ENCODE measurements at places on chromosomes 3 and 15.

- DNase-seq = no peak
These were observed 5.0 kb downstream of the RARB start for GRCh38 chr3:25433106-25433505.

GRCh38 chr15:77658304-77658703, 25.6 kb upstream of the LINGO1 start:
- DNase-seq = no peak

DNA sequence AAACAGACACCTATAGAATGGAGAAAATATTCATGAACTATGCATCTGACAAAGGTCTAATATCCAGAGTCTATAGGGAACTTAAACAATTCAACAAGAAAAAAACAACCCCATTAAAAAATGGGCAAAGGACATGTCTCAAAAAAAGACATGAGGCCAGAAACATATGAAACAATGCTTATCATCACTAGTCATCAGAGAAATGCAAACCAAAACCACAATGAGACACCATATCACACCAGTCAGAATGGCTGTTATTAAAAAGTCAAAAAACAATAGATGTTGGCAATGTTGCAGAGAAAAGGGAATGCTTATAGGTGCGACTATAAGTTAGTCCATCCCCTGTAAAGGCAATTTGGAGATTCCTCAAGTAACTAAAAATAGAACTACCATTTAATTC, 11.4 kb upstream of the HDGFL3 start:
- DNase-seq = no peak

GRCh38 chr3:182241766-182242488, 530.2 kb downstream of the SOX2 start:
- DNase-seq = no peak

DNA sequence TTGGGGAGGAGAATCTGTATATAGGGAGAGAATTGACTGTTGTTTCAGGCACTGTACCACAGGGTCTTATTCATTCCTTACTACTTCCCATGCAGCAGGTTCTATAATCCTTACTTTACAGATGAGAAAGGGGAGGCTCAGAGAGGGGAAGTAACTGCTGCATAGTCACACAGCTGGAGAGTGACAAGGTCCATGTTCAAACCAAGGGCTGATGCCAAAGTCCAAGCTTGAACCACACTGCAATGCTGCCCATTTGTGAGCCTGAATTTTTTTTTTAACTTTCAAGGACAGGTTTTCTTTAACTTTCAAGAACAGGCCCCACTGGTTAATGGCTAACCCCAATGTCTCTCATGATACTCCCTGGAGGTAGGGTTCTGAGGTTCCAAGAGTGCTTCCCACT, 26.2 kb downstream of the RBP2 start:
- DNase-seq = no peak

GRCh38 chr3:13308380-13308801, 111.7 kb downstream of the NUP210 start:
- no peak for DNase-seq

GRCh38 chr15:63872759-63873510, 39.2 kb upstream of the HERC1 start:
- no peak for DNase-seq

GRCh38 chr15:69719527-69720240, 267.1 kb downstream of the RPLP1 start:
- DNase-seq = peak; percentile 48

DNA sequence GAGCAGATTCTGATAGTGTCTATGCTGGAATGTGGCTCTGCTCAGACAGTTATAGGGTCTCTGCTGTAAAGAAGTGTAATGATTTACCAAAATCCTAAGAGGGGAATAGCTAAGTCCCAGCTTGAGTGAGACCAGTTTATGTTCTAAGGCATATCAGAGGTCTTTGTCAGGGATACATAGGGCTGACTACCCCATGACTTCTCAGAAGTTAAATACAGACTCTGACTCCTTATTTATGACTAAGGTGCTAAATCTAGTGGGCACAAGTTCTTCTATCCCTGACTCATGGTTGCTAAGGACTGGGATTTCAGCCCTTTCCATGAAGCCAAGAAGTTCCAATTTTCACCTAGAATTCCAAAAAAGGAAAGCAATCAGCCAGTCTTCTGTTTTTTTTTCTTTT, 192.6 kb upstream of the POU1F1 start:
- no peak for DNase-seq

DNA sequence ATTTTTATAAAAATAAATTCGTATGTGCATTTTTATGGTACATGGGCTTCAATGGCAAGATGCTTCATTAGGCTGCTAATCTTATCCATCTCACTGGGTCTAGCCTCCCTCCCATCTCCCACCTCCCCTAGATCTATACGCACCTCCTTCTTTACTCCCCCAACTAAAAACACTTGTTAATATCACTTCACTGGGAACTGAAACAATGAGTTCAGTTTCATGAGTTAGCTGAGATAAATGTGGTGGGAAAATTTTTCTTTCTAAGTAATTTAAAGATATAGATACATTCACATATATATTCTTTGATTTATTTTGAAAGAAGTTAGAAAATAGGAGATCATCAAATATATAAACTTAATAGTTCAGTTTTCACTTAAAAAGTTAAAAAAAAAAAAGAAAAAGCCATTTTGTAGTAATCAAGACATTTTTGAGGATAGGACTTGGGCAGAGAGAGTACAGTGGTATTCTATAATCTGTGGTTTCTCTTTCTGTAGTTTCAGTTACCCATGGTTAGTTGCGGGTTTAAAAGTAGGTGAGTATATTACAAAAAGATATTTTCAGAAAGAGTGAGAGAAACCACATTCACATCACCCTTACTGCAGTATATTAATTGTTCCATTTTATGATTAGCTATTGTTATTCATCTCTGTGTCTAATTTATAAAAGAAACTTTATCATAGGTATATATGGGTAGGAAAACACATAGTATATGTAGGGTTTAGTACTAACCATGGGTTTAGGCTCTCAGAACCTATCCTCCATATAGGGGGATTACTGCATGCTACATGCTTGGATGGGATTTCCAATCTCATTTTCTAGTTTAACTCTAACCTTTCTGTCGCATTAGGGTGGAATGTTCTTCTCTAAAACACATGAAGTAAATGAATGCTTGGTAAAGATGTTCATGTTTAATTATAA, 316.0 kb upstream of the CBLB start:
- DNase-seq = no peak

GRCh38 chr15:58247855-58248842, 110.0 kb downstream of the AQP9 start:
- DNase-seq = no peak

DNA sequence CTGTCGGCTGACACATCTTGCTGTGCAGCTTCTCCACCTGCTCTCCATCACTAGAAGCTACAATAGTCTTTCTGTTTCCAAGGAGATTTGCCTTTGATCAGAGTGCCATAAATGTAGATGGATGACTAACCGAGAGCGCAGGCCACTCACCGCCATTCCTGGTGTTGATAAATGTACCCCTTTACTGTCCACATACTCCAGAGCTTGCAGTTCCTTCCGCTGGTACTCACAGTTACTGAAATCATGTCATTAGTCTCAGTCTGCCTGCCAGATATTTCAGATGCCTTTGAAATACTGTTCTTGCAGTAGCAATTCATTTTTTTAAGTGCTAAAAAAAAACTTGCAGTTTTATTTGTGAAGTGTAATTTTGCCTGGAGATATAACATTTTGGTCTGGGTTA, 72.3 kb downstream of the BLM start:
- DNase-seq = no peak

- no peak for DNase-seq
These were observed 225.2 kb upstream of the PRICKLE2 start for GRCh38 chr3:64450396-64450956.

- no peak for DNase-seq
These were observed 3.9 kb downstream of the UNC13C start for GRCh38 chr15:53982071-53982680.

GRCh38 chr3:4001976-4002375, 202.7 kb downstream of the LRRN1 start:
- DNase-seq = no peak

- DNase-seq = no peak
These were observed 6.1 kb downstream of the ERICH6 start for GRCh38 chr3:150697646-150698045.

DNA sequence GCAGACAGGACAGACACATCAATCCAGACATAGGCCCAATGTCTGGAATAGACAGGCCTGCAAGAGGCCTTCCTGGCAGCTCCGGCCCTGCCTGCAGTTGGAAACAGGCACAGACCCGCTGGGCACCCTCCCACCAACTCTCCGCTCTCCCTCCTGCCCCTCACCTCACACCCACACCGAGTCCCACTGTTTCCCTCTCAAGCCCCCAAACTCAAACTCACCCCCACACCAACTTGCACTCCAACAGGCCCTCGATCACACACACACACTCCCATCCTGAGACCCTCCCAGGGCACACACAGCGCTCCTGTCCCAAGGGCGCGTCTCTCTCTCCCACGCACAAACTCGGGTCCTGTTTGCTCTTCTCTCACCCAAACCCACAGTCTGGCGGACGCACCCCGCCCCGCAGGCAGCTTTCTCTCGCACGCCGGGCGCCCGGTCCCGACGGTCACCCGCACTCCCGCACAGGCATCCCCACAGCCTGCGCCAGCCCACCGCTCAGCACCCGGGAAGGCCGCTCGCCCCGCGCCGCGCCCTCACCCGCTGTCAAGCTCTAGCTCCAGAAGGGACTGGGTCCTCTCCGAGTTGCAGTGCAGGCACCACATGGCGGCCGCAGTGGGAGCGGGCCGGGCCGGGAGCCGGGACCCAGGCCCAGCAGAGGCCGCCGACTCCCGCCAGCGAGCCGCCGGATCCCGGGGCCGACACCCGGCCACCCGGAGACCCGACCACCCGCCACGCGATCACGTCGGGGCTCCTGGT, 106.2 kb downstream of the IQSEC1 start:
- no peak for DNase-seq

- no peak for DNase-seq
These were observed 40.3 kb downstream of the THRB start for GRCh38 chr3:24454393-24454792.

DNA sequence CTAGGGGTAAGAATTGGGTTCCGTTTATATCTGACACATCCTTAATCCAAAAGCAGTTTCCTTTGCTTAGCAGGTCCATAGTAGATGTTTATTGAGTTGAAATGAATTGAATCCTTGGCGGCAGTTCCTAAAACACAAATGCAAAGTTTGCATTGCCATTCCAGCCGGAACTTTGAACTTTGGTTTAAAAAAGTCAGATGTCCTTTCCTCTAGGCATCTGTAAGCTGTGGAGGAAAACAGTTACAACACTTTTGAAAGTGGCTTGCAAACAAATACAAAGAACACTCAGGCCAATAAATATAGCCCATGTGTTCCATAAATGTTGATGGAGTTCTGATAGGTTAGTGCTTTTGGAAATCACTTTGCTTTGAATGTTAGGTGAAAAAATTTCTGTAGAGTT, 374.7 kb upstream of the RARB start:
- no peak for DNase-seq

- DNase-seq = no peak
These were observed 219.3 kb downstream of the PTPRG start for GRCh38 chr3:61780455-61781228.
